ENCODE measurements at places on chromosomes 4 and X. TPM values are rescaled to one million over a fixed set of nuclear protein-coding genes. Genes with fewer than 3 reads are reported as not detected.

GRCh38 chr4:72496119-72496518, 72.9 kb downstream of the ADAMTS3 start:
- H3K4me3 ChIP-seq = no peak overlapping the region
- no peaks in the 10 kb centered on the region for H3K27me3 ChIP-seq
- no peaks in the 10 kb centered on the region for H3K36me3 ChIP-seq
- DNase-seq = no peak

- H3K4me3 ChIP-seq = no peak overlapping the region
- H3K36me3 ChIP-seq = no peaks in the 10 kb centered on the region
- H3K27me3 ChIP-seq = no peaks in the 10 kb centered on the region
- DNase-seq = no peak
- H3K4me1 ChIP-seq = no peaks in the 10 kb centered on the region
These were observed 655.8 kb downstream of the PCDH7 start for GRCh38 chr4:31375936-31376335.

Gene FANCB
- 16.0 TPM for total RNA-seq

DNA sequence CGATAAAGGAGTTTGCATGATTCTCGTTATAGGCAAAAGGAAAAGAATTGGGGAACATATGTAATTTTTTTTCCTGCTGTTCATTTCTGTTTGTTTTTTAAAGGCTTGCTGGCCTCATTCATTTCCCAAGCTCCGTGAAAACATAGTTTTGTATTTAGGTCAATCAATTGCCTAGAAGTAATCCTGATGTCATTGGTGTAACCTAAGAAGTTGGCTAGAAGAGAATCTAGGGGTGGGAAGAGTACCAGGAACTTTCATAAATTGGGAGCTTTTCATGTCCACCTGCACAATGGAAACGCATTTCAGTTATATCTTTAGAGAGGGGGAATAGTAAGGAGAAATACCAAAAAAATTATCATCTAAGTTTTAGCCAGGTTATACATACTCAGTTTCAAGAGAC, 3.8 kb downstream of the RAPGEF2 start:
- peaks cover 9% of the 10 kb centered on the region for H3K27me3 ChIP-seq
- DNase-seq = no peak
- H3K4me1 ChIP-seq = peaks cover 70% of the 10 kb centered on the region
- peak overlapping the region; percentile 92 for H3K4me3 ChIP-seq

- no peaks in the 10 kb centered on the region for H3K4me1 ChIP-seq
- no peaks in the 10 kb centered on the region for H3K36me3 ChIP-seq
- peaks cover 6% of the 10 kb centered on the region for H3K27me3 ChIP-seq
- DNase-seq = no peak
- no peak overlapping the region for H3K4me3 ChIP-seq
These were observed 25.8 kb downstream of the OTUD6A start for GRCh38 chrX:70087857-70088630.

DNA sequence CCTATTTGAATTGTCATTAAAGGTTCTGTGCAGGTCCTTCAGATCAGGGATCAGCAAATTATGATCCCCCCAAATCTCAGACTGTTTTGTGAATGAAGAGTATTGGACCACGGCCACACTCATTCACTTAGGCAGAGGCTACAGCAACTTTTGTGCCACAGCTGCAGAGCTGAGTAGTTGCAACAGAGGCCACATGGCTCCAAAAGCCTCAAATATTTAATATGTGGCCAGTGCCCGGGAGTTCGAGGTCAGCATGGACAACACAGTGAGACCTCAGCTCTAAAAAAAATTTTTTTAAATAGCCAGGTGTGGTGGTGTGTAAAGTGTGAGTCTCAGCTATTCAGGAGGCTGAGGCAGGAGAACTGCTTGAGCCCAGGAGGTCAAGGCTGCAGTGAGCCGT, 100.7 kb downstream of the NSUN7 start:
- peaks cover 35% of the 10 kb centered on the region for H3K27me3 ChIP-seq
- no peak overlapping the region for H3K27ac ChIP-seq
- H3K4me1 ChIP-seq = no peaks in the 10 kb centered on the region
- H3K36me3 ChIP-seq = no peaks in the 10 kb centered on the region
- no peak for DNase-seq

Gene NAA10
- total RNA-seq = 76.7 TPM

- peaks cover 42% of the 10 kb centered on the region for H3K27me3 ChIP-seq
- H3K27ac ChIP-seq = peak within 1 kb of the TSS; percentile 96
- H3K4me1 ChIP-seq = peaks cover 55% of the 10 kb centered on the region
These were observed at the start of gene MECP2 for GRCh38 chrX:154097589-154098541. Gene MECP2 (minus strand): TSS chrX:154097717.

DNA sequence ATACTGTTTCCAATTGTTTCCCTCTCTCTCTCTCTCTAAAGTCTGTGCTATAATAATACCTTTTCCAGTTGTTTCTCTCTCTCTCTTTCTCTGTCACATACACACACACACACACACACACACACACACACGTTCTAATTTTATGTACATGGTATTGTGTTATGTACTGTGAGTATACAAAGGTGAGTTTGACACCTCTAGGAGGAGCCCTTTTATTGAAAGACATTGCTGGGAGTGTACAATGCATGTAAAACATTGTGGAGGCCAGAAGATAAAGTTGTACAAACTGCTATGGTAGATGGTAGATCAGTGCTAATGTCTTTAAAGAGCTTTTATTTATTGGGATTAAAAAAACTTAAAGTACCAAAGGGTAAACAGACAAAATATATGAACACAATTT, 53.6 kb downstream of the BLTP1 start:
- H3K4me1 ChIP-seq = no peaks in the 10 kb centered on the region
- peaks cover 3% of the 10 kb centered on the region for H3K36me3 ChIP-seq
- H3K27me3 ChIP-seq = no peaks in the 10 kb centered on the region
- DNase-seq = no peak
- H3K4me3 ChIP-seq = no peak overlapping the region

- H3K27ac ChIP-seq = no peak overlapping the region
- no peaks in the 10 kb centered on the region for H3K36me3 ChIP-seq
- DNase-seq = no peak
- H3K27me3 ChIP-seq = peaks cover 6% of the 10 kb centered on the region
- H3K4me3 ChIP-seq = no peak overlapping the region
These were observed 16.8 kb upstream of the NFXL1 start for GRCh38 chr4:47930971-47931804.

GRCh38 chrX:50747471-50747900, 66.5 kb downstream of the SHROOM4 start:
- H3K36me3 ChIP-seq = no peaks in the 10 kb centered on the region

- no peak overlapping the region for H3K4me3 ChIP-seq
- no peak overlapping the region for H3K27ac ChIP-seq
- no peaks in the 10 kb centered on the region for H3K36me3 ChIP-seq
- no peak for DNase-seq
These were observed 66.6 kb downstream of the SNX25 start for GRCh38 chr4:185276036-185276435.

Gene RENBP
- 13.9 TPM for total RNA-seq

- no peak for DNase-seq
- H3K36me3 ChIP-seq = no peaks in the 10 kb centered on the region
- H3K4me3 ChIP-seq = no peak overlapping the region
- no peak overlapping the region for H3K27ac ChIP-seq
These were observed 6.3 kb downstream of the SFRP2 start for GRCh38 chr4:153782581-153782980.

DNA sequence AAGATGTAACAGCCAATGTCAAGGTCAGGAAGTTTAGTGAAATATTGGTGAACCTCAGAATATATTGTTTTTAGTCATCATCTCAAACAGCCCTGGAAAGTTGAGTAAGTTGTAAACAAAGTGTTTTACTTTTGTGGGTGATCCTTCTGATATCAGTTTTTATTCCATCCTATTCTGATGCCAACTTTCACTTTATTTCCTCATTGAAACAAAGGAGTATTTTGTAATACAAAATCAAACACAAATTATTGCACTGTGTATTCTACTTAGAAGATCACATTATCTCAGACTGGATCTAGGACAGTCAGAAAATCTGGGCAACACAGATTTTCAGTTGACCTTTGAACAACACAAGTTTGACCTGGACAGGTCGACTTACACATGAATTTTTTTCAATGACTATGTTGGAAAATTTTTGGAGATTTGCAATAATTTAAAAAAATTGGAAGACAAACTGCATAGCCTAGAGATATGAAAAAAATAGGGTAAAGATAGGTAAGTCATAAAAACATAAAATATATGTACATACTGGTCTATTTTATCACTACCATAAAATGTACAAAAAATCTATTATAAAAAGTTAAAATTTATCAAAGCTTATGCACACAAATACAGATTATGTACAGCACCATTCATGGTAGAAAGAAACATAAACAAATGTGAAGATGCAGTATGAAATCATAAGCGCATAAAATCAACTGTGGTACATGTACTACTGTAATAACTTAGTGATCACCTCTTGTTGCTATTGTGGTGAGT, 709.1 kb upstream of the FAM241A start:
- no peak overlapping the region for H3K27ac ChIP-seq
- H3K4me1 ChIP-seq = no peaks in the 10 kb centered on the region
- DNase-seq = no peak

GRCh38 chr4:166903408-166903807, 330.9 kb downstream of the SPOCK3 start:
- no peaks in the 10 kb centered on the region for H3K4me1 ChIP-seq
- H3K27ac ChIP-seq = no peak overlapping the region
- H3K27me3 ChIP-seq = no peaks in the 10 kb centered on the region

Gene ATOH1
- total RNA-seq = not detected

Gene ARHGEF38
- total RNA-seq = not detected

Gene MND1
- total RNA-seq = 29.8 TPM

DNA sequence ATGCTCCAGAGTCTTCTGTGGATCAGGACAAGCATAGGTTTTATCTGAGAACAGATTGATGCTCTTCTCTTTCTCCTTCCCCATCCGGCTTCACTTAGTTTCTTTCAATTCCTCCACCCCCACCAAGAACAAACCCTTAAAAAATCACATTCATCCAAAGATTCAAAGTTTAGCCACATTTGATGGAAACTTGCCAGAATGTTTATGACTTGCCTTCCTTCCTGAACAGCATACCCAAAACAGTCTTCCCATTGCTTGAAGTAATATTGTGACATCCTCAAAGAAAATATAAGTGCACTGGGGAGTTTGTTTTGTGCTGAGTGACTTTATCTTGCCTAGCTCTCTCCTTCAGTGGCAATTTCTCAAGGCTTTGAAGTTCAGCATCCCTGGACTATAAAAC, 83.0 kb downstream of the MAGEB17 start:
- no peak overlapping the region for H3K4me3 ChIP-seq
- DNase-seq = no peak
- no peak overlapping the region for H3K27ac ChIP-seq
- peaks cover 19% of the 10 kb centered on the region for H3K27me3 ChIP-seq

Gene CSAG1
- not detected for total RNA-seq

GRCh38 chr4:14434916-14435315, 567.4 kb upstream of the CPEB2 start:
- no peak overlapping the region for H3K27ac ChIP-seq
- H3K36me3 ChIP-seq = no peaks in the 10 kb centered on the region

Gene SLIT2
- not detected for total RNA-seq

GRCh38 chrX:29545878-29546277, 669.5 kb upstream of the MAGEB2 start:
- no peak overlapping the region for H3K4me3 ChIP-seq
- H3K4me1 ChIP-seq = no peaks in the 10 kb centered on the region
- DNase-seq = no peak
- no peaks in the 10 kb centered on the region for H3K36me3 ChIP-seq
- no peak overlapping the region for H3K27ac ChIP-seq

DNA sequence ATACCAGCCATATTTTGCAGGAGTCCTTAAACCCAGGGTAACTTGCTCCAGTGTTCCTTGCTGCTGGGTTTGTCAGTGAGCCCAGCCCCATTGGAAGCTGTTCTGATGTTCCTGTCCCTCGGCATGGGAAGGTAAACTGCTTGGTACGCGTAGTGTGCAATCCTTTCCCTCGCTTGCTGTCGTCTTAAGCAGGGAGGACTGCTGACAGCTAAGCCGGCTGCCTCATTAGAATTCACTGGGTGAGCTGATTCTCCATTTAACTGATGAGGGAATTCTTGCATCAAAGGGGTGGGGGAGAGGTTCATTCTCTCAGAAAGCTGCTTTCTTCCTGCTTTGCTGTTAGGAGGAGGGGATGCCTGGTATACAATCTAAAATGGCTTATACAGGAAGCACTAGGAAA, 164.6 kb downstream of the MID1IP1 start:
- no peak overlapping the region for H3K4me3 ChIP-seq
- H3K36me3 ChIP-seq = peaks cover 9% of the 10 kb centered on the region
- peaks cover 4% of the 10 kb centered on the region for H3K4me1 ChIP-seq
- DNase-seq = no peak
- H3K27ac ChIP-seq = no peak overlapping the region
- peaks cover 14% of the 10 kb centered on the region for H3K27me3 ChIP-seq
